ENCODE measurements at places on chromosomes 3 and 15.

GRCh38 chr15:58010983-58011382 lies 54.5 kb downstream of the ALDH1A2 start:
- no peak for DNase-seq

DNA sequence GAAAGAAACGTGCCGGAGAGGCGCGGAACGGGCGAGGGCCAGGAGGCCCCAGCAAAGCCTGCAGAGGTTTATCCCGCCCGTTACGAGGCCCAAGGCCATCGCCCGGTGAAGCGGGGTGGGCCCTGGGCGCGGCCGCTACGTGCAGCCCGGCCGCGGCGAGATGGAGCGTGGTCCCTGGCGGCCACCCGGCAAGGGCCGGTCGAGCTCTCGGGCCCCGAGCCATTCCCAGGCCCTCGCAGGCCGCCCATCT lies 1.1 kb downstream of the PKM start:
- DNase-seq: no peak

- DNase-seq: no peak
Measured at GRCh38 chr15:63030101-63030551, 12.4 kb upstream of the TPM1 start.

- no peak for DNase-seq
Measured at GRCh38 chr15:66389098-66389858, 2.6 kb downstream of the MAP2K1 start.

DNA sequence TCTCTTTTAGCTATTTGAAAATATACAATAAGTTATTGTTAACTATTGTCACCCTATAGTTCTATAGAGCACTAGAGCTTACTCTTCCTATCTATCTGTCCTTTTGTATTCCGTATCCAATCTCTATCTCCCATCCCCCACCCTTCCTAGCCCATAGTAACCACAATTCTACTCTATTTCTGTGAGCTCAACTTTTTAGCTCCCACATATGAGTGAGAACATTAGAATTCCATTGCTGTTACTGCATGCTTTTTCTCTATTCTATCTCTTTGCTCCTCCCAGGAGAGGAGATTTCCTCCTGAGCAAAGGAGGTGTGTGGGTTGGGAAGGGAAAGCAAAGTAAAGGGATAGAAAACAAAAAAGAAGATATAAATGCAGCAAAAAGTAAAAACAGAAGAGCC lies 105.6 kb upstream of the SLC4A7 start:
- no peak for DNase-seq

DNA sequence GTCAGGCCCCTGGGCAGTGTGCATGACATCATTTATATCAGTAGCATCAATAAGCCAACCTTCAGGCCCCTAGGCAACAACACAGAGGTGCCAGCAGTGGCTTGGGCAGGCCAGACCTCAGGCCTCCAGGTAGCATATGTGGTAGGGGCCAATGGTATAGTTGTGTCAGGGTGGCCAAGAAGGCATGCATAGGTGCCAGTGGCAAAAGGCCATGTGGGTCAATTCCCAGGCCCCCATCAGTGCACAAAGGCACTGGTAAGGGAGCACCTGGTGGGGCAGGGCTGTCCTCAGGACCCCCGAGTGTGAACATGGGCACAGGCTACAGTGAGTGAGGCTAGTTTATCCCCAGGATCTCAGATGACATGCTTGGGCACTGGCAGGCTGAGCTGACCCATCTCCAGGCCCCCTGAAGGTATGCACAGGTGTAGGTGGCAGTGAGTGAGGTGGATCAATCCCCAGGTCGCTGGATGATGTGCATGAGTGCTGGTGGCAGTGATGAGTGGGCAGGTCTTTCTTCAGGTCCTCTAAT lies 244.1 kb upstream of the ZNF385D start:
- DNase-seq: no peak

GRCh38 chr3:134299185-134299887 lies 48.7 kb upstream of the RYK start:
- peak; percentile 57 for DNase-seq

GRCh38 chr3:138389144-138389601 lies 40.8 kb downstream of the MRAS start:
- DNase-seq: no peak

GRCh38 chr3:118987477-118987876 lies 47.2 kb downstream of the IGSF11 start:
- DNase-seq: peak; percentile 64

- DNase-seq: no peak
Measured at GRCh38 chr3:42892169-42892568, 13.8 kb upstream of the ZNF662 start.

GRCh38 chr15:48641416-48641815 lies 4.1 kb downstream of the FBN1 start:
- no peak for DNase-seq

DNA sequence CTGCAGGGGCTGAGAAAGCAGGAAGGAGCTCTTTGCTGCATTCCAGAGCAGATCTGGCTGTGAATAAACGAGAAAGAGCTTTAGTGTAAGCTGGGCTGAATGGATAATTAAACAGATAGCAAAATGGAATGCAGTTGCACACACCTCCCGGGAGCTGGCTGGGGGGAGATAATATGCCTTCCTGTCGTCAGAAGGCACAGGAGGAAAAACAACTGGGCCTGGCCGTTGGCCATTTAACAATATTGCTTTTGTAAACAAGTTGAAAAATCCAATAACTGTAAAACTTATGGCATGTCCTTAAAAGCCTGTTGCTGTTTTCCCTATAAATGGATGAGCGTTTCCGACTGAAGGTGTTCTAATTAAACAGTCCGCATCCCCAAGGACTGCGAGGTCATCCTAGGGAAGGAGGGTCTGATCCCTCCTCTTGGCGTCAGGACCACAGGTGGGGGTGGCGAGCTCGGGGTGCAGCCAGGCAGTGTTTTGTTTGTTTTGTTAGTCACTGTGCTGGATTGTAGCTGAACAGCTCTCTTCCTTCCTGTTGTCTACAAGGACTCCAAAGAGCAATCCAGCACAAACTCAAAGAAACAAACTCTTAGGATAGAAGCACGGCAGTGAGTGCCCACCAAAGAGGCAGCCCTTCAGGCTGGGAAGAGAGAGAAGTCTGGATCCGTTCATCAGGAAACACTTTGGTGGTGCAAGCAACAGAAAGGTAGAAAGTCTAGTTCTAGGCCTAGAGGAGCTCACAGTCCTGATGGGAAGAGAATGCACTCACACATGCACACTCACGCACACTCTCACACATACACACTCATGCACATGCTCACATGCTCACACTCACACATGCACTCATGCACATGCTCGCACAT lies 133.4 kb upstream of the SMAD3 start:
- no peak for DNase-seq

- DNase-seq: no peak
Measured at GRCh38 chr3:23390989-23391553, 187.9 kb downstream of the UBE2E2 start.

DNA sequence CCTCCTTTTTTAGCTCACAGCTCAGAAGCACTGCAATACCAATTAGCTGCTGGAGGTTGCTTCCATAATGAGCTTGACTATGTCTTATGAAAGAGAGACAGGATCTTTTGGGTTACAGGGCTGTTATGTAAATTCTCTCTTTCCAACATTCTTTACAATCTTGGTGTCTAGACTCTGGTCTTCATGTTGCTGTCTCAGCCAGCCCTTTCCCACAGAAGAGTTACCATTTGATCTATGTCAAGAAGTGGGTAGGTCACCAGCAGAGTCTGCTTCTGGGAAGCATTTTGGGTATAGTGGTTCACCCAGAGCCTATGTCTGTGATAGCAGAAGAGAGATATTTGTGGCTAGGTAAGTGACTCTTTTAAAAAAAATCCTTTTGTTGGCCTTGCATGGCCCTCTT lies 234.5 kb downstream of the SATB1 start:
- no peak for DNase-seq

- DNase-seq: no peak
Measured at GRCh38 chr3:151145713-151146070, 57.3 kb downstream of the GPR171 start.

- DNase-seq: no peak
Measured at GRCh38 chr3:187255314-187255713, 36.2 kb downstream of the MASP1 start.

DNA sequence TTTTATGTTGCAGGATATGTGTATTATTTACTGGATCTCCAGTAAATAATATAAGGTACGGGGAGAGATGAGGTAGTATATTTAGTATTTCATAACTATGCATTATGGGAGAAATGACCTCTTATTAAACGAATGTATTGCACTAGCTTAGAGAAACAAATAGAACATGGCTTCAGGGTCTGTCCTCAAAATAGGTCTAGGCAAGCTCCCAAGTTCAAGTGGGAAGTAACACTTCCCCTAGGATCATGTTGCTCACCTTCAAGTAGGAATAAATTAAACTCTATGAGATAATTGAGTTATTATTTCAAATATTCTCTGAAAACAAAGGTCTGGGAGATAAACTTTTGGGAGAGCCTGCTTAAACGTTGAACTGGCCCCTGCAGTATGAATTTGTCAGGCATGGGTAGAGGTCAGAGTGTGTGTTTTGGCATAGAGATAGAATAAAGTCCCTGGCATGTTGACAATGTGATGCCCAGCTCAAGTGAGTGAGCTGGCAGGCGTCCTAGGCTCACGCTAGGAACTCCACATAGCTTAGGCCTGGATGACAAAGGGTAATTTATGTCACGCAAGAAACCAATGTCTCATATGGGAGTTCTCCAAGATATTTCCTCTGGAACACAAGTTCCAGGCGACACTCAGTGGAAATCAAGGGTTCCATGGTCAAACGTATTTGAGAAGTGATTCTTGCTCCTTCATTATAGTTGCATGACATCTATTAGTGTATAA lies 236.8 kb downstream of the CACNA2D3 start:
- no peak for DNase-seq

DNA sequence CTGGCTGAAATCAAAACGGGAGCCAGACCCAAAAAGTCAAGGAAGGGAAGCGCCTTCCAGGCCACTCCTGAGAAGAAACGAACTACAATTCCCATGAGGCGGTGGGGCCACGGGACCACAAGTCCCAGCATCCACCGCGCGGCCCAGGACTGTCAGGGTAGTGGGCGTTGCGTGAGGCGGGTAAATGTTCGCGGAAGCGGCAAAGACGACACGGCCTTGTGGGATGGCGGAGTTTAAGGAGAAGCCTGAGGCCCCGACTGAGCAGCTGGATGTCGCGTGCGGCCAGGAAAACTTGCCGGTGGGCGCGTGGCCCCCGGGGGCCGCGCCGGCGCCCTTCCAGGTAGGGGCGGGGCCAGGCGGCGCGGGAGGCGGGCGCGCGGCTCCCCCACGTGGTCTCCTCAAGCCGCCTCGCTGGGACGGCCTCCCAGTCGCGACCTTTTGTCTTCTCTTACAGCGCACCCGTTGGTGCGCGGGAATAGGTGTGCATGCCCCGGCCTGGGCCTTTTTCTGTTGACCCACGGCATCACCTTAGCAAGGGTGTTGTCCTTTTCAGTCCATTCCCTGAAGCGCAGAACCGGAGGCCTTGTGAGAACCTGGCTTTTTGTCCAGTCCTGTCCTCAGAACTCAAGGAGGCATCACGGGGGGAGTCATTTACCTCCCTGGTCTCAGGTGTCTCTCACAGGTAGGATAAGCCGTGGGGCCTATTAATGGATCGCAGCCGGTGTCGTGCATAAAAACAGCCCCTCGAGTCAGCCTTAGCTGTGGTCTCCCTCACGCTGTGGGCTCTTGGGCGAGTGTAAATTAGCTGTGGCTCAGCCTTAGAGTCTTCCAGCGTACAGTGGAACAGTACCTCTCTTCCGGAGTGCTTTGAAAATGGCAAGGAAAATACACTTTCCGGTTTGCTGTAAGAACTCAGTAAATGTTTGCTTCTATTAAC lies at the start of gene SETMAR:
Gene SETMAR (plus strand): TSS at position 183 of the 937 bp plus-strand sequence. CDS start 2 bp downstream, at position 185.
- peak; percentile 80 for DNase-seq

GRCh38 chr3:103105206-103105605 lies 670.4 kb downstream of the ZPLD1 start:
- DNase-seq: no peak

GRCh38 chr3:126994661-126995245 lies 11.8 kb downstream of the PLXNA1 start:
- no peak for DNase-seq

GRCh38 chr15:64155802-64156651 lies 4.5 kb downstream of the SNX22 start:
- DNase-seq: no peak

- DNase-seq: no peak
Measured at GRCh38 chr3:56428667-56429066, 39.6 kb downstream of the ERC2 start.

DNA sequence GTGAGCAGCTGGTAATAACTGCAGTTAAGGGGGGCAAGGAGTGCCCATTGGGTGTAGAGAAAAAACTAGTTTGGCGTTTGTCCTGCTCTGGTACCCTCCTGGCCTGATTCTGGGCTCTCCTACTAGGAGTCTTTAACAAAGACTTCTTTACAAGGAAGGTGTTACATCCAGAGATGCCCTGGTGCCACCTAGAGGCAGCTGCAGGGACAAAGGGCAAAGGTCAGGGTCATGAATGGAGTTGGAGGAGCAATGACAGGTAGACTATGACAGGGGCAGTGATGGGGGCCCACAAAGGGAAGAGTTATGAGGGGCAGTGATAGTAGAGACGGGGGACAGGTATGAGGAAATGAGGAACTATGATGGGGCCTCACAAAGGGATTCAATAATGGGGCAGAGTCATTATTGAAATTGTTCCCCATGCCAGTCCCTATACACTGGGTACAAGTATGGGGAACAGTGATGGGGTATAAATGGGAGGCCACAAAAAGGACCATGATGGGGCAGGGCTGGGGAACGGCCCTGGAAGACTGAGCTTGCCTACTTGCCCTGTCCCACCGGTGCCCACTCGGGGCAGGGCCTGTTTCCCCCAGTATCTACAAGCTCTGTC lies 7.9 kb downstream of the CCDC71 start:
- no peak for DNase-seq

GRCh38 chr3:169034401-169034800 lies 629.1 kb downstream of the MECOM start:
- peak; percentile 29 for DNase-seq

GRCh38 chr15:77181305-77182074 lies 110.6 kb upstream of the TSPAN3 start:
- no peak for DNase-seq

- peak; percentile 81 for DNase-seq
Measured at GRCh38 chr15:48541341-48542278, 103.9 kb downstream of the FBN1 start.

- DNase-seq: no peak
Measured at GRCh38 chr3:182508919-182509711, 284.2 kb upstream of the ATP11B start.

- no peak for DNase-seq
Measured at GRCh38 chr3:193520738-193521137, 34.0 kb downstream of the ATP13A4 start.

Data from stromal cell of bone marrow (primary cell).